ENCODE measurements at places on chromosomes 1 and 21.

GRCh38 chr1:201562659-201563405 is 23.9 kb downstream of the NAV1 start:
- no peak for DNase-seq

DNA sequence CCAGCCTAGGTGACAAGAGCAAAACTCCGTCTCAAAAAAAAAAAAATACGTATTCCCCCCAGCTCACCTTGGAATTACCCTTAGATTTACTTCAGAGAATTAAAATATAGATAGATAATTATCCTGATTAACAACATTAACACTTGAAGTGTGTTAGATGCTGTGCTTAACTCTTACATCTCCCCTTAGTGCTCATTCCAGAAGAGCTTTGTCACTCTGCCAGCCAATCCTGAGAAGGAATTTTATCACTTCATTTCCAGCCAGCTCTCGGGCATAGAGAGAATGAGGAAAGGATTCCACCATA is 1.6 kb upstream of the SHC1 start:
- DNase-seq: no peak

DNA sequence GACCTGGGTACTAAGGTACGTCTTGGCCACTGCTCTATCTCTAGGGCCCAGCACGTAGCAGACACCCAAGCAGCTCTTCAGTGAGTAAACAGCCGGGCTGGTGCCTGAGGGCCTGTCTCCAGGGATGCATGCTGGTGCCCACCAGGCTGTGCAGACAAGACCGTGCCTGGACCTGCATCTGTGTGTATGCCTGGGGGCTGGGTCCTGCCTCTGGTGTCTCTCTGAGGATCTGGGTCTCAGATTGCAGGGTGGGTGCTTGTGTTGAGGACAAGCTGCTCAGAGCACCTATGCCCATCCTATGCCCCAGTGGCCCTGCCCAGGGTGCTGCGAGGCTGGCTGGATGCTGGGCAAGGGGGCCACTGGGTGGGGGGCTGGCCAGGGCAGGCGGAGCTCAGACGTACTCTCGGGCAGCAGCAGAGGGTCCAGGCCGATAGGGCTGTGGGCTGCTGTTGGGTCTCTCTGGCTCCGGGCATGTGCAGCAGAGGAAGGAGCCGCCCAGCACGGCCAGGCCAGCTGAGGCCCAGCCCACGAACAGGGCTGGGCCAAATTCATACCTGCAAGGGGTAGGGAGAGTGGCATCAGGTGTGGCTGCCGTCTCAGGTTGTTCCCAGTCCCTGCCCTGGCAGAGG is 4.4 kb downstream of the CLDN19 start:
- no peak for DNase-seq

DNA sequence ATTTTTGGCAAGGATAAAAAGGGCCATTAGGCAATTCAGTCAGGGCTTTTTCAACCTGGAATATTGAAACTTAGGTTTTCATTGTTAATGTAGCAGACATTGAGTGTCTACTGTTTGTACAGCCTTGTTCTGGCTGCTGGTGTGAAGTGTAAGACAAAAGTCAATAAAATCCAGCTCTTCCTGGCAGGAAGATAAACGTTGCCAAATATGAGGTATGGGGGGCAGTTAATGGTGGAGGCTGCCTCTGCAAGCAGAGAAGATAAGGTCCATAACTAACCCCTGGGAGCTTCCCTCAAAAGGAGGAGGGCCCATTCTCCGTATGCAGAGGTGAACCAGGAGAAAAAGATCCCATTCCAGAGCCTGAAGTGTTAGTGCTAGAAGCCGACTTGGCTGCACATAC is 19.5 kb upstream of the SHE start:
- no peak for DNase-seq
